ENCODE measurements at places on chromosomes 11 and 22.

- no peak for DNase-seq
Measured at GRCh38 chr11:3380706-3381545, 2.0 kb upstream of the ZNF195 start.

- DNase-seq: no peak
Measured at GRCh38 chr11:60155931-60156330, 27.0 kb downstream of the MS4A6A start.

GRCh38 chr11:86978756-86979608, 23.8 kb upstream of the FZD4 start:
- DNase-seq: no peak

GRCh38 chr11:124970925-124971324, 16.9 kb downstream of the CCDC15 start:
- no peak for DNase-seq

- DNase-seq: no peak
Measured at GRCh38 chr11:15726893-15727519, 612.3 kb downstream of the INSC start.

GRCh38 chr11:120121914-120122473, 15.9 kb downstream of the TRIM29 start:
- DNase-seq: no peak

- no peak for DNase-seq
Measured at GRCh38 chr11:128796270-128796669, 70.8 kb downstream of the KCNJ1 start.

DNA sequence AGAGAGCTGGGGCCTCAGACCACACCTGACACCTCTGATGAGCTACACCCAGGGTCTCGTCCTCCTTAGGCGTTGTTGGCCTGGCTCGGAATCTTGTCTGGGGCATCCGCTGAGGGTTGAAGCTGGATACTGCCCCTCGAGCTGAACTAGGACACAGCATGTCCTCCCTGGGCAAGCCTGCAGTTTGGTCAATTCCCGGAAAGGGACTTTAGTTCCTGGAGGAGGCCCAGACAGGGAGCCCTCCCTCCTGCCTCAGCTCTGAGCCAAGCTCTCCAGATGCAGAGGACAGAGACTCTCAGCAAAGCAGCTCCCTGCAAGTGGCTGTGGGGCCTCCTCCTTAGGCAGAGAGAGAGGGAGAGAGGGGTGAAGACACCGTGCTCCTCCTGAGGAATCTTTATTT, 4.9 kb downstream of the APOL3 start:
- DNase-seq: no peak

Measured in esophagus squamous epithelium (tissue), 5 donors.